Testis (tissue), 5 donors: ENCODE measurements at places on chromosomes 2 and 18.

DNA sequence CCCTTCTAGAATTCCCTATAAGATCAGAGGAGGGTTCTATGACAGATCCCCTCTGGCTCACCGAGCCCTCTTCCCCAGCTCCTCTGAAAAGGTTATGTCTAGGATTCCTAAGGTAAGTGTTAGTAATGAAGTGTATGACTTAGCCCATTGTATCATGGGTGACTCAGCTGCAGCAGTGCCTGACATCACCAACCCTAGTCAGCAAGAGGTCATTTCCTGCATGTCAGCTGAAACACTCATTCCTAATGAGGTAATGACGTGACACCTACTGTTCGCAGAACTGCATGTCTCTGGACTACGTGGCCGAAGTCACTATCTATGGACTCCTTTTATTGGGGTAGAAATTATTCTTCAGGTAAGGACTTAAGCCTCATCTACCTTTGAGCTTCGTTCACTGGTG is 196.1 kb upstream of the MYT1L start:
- no peak for DNase-seq

GRCh38 chr18:48408727-48409590 is at the start of gene ZBTB7C:
TSS of gene ZBTB7C (minus strand) at chr18:48409383.
- peak; percentile 56 for DNase-seq

DNA sequence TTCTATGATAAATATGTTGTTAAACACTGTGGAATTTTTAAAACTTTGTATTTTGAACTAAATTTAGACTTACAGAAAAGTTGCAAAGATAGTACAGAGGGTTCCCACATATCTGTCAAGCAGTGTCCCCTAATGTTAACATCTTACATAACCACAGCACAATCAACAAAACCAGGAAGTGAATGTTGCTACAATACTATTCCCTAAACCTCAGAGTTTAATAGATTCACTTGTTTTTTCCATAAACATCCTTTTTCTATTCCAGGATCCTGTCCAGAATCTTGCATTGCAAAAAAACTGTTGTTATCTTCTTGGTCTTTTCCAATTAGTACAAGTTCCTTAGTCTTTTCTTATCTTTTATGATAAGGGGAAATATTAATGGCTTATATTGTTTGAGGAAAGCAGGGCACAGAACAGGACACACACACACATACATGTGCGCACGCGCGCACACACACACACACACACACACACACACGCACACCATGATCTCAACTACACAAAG is 251.1 kb upstream of the TRIB2 start:
- no peak for DNase-seq

DNA sequence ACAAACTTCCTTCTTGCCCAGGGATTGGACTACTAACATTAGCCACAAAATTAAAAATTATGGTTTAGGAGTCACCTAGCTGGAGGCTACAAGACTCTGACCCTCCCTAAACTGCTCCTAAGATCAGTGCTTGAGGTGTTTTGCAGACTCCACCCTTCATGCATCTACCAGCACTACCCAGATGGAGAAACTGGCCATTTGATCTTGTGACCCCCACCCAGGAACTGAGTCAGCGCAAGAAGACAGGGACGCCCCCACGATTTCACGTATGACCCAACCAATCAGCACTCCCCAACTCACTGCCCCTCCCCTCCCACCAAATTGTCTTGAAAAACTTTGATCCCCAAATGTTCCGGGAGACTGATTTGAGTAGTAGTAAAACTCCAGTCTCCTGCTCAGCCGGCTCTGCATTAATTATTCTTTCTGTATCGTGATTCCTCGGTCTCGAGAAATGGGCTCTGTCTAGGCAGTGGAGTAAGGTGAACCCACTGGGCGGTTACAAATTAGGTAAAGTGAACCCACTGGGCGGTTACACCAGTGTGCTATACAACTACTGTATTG is 40.1 kb upstream of the CCDC88A start:
- DNase-seq: no peak

GRCh38 chr2:6069381-6069780 is 377.2 kb downstream of the SOX11 start:
- DNase-seq: no peak

DNA sequence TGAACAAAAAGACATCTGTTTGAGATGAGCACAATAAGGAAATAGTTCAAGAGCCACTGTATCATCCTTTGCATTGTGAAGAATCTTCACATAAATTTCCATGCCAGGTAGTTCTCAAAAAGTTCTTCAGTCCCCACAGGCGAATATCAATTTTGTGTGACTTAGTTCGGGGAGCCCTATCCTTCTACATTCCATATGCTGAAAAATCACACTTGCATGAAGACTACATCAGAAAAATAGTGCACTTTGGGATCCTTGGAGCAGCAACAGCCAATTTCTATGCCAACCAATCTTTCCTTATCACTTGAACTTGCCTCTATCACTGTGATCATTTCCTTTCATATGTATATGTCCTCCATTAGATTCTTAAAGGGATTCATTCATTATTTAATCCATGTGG is 830.6 kb upstream of the POU3F3 start:
- DNase-seq: no peak
